ENCODE measurements at places on chromosomes 7 and 10. TPM values are rescaled to one million over a fixed set of nuclear protein-coding genes. Genes with fewer than 3 reads are reported as not detected.

The FOXL3 gene
- not detected for total RNA-seq

The LIPJ gene
- not detected for total RNA-seq

The CRHR2 gene
- total RNA-seq: not detected

The CNPY1 gene
- total RNA-seq: not detected

The PRKCQ gene
- total RNA-seq: 0.60 TPM

The SGPL1 gene
- total RNA-seq: 25.0 TPM

The WEE2 gene
- total RNA-seq: not detected
